ENCODE measurements at places on chromosomes 7 and 10.
A peak's percentile ranks its signal among the peaks of the same experiment; 100 is the strongest.

DNA sequence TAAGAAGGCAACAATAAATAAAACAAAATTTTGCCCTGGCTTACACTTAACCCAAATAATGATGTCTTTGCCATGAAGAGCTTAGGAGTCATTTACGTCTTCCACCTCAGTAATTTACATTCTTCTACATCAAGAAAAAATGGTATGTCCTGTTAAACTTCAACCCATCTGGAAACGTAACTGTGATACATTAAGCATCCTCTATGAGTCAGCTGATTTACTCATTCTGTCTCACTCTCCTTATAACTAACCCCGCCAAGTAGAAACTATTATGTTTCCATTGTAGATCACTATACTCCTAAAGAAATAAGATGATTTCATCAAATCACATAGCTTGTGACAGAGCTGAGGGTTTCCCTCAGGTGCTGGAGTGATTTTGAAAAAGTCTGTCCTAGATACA, 330.7 kb downstream of the CDC14C start:
- no peak for DNase-seq

DNA sequence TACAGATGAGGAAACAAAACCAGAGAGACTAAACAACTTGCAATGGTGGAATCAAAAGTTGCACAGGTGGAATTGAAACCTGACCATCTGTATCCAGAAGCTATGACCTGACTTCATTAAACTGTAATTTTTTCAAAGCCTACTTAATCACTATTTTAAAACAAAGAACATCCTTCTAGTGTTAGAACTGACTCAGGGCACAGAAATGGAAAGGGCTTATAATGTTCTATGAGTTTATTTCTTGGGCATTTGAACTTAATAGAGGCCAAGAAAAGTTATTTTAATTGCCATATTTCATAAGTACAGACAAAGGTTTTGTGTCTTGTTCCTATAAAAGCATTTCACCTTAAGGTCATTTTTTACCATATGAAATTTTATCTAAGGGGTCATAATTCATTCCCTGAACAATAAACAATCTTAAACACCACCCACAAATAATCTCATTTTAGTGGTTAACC, 8.8 kb downstream of the ITGB1 start:
- no peak for DNase-seq

GRCh38 chr7:44268671-44269070, 56.7 kb downstream of the CAMK2B start:
- DNase-seq, result no peak

GRCh38 chr7:74097937-74098614, 14.5 kb downstream of the LIMK1 start:
- DNase-seq, result no peak

- DNase-seq, result no peak
Measured at GRCh38 chr7:141042222-141043193, 27.8 kb upstream of the MRPS33 start.

DNA sequence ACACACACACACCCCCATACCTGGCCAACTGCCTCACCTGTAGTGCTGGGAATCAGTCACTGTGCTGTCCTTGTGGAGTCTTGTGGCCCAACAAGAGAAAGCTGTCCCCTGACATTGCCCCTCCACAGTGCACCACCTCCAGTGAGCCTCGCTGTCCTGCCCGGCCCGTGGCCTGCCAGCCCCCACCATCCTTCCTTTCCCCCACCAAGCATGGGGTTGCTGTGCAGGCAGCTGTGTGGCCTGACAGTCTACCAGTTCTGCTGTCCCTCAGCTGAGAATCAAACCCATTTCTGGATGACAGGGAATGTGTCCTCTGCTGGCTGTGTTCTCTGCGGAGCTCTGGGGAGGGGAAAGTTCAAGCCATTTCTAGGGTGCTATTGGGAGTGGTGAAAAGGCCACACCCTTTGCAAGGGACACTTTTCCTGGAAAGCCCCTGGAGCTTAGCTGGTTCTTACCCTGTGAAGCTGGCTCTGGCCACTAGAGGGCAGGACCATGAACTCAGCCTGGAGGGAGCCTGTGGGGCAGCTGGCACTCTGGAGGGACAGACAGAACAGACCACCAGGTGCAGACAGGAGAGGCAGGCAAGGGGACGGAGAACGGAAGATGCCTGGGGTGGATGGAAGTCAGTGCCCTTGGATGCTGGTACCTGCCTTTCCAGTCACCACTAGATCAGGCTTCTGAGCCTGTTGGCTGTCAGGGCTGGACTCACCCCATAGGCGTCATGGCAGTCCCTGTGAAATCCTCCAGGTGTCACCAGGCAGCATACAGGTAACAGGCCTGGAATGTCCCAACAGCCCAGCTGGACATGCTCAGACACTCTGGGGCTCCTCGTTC, 10.5 kb upstream of the MTPAP start:
- DNase-seq, result peak; percentile 54

DNA sequence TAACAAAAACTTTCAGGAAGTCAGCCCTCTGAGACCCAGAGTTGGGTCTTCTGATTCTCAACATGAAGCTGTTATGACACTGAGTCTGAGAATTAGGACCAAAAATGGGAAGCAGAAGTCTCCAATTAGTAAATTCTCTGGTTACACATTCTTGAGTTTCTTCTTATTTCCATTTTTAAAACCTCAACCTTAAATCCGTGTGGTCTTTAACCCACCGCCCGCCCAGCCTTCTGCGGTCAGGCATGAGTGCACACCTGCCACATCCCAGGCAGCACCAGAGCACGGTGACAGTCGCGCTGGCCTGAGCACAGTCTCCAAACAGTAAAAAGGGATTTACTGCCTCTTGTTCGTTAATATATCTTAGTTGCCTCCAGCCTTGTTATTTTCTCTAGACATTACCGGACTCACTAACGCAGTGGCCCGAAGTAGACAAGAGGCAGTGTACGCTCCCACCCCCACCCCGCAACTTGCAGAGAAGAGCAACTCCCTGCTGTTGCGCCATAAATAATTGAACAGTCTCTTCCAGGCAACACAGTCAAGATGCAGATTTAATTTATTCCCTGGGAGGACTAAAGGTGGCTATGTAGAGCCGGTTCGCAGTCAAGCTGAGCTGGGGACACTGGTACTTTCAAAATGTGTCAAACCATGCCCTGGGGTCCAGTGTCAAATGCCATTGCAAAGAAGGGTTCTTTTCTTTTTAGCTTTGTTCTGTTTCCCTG, 147.0 kb upstream of the CELF2 start:
- no peak for DNase-seq

- DNase-seq, result no peak
Measured at GRCh38 chr7:114293289-114294012, 121.2 kb upstream of the FOXP2 start.

GRCh38 chr10:26479766-26480492, 41.8 kb downstream of the APBB1IP start:
- DNase-seq, result peak; percentile 64

DNA sequence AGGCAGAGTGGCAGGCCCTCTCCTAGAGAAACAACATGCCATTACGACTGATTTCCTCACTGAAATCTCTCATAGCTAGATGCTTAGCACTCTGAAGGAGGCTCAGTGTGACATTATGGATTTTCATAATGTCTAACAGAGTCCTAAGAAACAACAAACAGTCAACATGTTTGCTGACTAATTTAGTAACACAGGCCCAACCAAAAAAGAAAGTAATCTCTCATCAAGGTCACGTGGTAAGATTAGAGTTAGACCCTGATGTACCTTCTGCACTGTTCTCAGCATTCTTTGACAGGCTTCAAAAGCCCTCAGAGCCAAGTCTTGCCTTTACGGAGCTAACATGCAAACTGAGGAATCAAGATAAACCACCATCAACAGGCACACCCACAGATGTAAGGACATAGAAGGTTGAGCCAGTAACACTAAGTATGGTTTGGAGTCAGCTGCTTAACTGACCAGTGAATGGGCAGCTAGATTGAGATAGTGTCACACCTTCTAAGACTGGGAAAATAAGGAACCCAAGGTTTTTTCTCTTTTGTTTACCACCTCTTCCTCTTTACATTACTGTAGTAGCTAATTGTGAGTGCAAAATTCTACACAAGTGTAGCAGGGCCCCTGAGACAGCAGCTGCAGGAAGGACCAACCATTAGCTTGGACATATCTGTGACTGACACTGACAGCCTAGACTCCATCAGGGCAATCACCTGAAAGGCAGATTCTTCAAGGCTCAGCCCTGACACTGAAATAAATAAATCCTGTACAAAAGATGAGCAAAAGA, 15.3 kb upstream of the KCNIP2 start:
- no peak for DNase-seq

DNA sequence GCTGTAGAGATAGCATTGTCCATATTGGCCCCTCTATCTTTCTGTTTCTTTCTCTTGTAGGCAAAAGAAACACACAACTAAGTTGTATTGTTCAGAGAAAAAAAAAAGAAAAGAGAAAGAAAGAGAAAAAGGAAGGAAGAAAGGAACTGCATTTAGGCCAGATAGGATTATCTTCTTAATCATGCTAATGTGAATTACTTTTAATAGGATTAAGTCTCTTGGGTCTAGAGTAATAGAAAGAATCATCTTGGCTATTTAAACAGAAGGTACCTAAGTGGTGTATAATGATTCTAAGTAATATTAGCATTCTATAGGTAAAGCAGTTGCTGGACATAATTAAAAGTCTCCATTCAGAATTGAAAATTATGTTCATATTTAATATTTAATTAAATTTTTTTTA, 42.2 kb downstream of the GPR85 start:
- DNase-seq, result no peak

- no peak for DNase-seq
Measured at GRCh38 chr10:33552290-33552689, 217.8 kb upstream of the NRP1 start.

DNA sequence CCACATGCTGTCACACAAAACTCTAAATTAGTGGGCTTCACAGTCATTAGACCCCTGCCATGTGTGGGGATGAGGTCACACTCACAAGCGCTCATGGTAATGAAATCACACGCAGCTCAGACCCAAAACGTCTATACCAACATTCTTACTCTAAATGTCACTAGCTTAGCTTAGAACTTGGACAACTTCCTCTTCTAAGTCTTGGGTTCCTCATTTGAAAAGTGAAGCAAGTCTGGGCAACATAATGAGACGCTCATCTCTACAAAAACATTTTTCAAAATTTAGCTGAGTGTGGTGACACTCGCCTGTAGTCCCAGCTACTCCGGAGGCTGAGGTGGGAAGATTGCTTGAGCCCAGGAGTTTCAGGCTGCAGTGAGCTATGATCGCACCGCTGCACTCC, 92.7 kb upstream of the MACROH2A2 start:
- no peak for DNase-seq

- DNase-seq, result no peak
Measured at GRCh38 chr7:101934618-101935017, 117.2 kb downstream of the CUX1 start.

DNA sequence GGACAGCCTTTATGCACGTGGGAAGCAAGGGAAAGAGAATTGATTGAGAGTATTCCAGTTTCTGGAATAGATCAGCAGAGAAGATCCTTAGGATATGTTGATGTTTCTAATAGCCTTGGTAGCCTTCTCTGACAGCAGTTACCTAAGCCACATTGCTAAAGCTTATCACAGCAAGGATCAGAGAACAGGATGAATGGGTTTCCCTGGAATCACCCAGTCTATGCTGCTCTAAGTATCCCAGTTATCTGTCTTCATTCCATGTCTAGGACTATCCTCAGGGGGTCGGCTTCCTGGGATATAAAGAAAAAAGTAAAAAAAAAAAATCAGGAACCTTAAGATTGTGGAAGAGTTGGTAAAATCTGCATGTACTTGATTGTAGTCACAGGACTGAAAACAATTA, 352.0 kb upstream of the AKR1E2 start:
- DNase-seq, result no peak

DNA sequence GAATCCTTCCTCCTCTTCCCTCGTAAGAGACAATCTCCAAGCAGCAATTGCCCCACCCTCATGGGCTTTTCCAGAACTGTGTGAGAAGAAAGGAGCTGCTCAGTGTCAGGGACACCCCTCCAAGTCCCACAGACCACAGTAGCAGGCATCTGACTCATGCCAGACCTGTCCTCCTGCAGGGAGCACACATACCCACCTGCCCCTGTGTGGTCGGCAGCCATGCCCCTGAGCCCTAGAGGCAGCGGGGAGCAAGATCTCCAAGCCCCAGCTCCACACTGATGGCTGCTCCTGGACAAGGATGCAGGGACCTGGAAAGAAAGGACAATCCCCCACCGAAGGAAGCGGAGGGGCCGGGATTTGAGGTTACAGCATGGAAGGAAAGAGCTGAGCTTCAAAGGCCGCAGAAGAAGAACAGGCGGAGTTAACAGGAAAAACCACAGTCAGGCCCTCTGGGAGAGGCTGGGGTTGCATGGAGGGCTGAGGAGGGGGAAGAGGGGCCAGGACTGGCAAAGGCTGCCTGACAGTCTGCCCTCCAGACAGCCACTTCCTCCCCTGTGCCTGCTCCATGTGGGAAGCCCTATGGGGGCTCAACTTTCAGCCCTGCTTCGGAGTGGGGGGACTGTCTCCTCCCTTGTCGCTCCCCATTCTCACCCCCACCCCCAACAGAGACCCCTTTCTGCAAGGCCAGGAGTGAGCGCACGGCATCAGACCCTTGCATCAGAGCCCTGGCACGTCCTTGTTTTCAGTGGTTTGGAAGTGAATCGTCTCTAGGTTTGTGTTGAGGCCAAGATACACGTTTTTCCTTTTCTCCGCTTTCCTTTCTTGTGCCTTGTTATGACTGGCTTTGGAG, 46.8 kb downstream of the ASB13 start:
- DNase-seq, result no peak
